ENCODE measurements at places on chromosomes 11 and 22.

- no peak for DNase-seq
These were observed 2.1 kb downstream of the CHRNA10 start for GRCh38 chr11:3669128-3669527.

DNA sequence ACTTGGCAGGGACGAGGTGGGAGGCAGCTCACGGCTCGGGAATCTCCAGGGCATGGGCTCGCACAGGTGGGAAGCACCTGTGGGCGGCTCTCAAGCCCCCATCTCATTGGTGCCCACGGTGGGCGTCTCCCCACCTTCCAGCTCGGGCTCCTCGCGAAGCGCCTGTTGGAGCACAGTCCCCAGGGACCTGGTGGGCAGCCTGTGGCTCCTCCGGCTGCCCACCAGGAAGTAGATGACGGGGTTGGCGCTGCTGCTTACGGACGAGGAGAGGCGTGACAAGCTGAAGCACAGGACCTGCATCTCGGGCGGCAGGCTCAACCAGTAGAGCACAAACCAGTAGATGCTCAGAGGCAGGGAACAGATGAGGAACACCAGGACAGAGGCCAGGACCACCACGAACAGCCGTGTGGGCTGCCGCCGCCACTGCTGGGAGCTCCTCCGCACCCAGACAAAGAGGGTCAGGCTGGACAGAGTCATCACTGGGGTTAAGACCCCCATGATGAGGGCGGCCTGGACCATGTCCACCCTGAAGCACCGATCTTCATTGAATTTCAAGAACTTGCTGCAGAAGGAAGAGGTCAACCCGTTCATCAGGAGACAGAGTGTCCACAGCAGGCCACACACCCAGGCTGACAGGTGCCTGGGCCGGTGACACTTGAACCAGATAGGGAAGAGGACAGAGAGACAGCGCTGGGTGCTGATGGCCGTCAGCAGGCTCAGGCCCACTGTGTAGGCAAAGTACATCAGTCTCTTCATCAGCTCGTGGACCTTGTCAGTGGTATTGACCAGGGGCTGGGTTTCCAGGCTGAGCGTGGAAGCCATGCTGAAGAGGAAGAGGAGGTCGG lies 633 bp downstream of the MRGPRD start:
- DNase-seq: no peak

DNA sequence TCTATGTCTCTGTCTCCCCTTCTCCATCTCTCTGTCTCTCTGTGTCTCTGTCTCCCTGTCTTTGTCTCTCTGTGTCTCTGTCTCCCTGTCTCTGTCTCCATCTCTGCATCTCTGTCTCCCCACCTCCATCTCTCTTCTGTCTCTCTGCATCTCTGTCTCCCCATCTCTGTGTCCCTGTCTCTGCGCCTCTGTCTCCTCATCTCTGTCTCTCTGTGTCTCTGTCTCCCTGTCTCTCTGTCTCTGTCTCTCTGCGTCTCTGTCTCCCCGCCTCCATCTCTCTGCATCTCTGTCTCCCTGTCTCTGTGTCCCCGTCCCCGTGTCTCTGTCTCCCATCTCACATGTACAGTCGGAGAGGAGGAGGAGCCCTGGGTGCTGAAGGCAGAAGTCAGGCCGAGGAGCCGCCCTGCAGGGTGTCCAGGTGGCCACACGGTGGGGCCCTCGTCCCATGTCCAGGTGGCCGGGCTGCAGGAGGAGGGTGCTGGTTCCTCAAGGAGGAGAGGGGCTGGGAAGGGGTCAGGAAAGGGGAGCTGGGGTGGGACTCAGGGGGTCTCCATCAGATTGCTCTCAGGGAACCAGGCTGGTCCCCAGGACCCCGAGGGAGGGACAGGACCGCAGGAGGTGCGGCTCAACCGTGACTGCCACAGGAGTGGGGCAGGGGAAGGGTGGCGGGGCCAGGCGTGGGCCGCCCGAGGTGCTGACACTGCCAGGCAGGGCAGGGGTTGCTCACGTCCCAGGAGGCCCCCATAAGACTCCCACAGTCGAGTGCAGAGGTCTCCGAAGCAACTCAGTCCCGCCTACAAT lies 25.6 kb upstream of the TH start:
- DNase-seq: peak; percentile 80

- no peak for DNase-seq
These were observed 6.5 kb downstream of the SF1 start for GRCh38 chr11:64771861-64772260.

GRCh38 chr22:24289741-24290163 lies 19.1 kb downstream of the SPECC1L start:
- no peak for DNase-seq

- DNase-seq: no peak
These were observed 110.9 kb upstream of the PITPNB start for GRCh38 chr22:28029956-28030355.

- no peak for DNase-seq
These were observed 24.1 kb upstream of the ASPHD2 start for GRCh38 chr22:26404851-26405421.

DNA sequence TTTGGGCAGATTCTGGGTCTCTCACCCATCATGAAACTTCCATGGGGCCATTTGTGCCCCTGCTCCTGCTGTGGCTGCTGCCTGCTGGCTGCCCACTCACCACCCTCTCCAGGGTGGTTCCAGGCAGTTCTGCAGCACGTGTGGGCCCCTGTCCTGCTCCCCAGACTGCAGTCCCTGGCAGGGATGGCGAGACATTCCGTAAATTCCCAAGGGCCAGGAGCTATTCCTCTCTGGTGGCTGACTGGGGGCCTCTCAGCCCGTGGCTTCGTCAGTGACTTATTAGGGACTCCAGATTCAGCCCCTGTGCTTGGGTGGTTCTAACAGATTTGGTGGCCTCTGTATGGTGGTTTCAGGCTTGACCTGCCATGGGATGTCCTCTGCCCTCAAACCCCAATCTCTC lies 3.9 kb upstream of the SLC22A8 start:
- DNase-seq: no peak

DNA sequence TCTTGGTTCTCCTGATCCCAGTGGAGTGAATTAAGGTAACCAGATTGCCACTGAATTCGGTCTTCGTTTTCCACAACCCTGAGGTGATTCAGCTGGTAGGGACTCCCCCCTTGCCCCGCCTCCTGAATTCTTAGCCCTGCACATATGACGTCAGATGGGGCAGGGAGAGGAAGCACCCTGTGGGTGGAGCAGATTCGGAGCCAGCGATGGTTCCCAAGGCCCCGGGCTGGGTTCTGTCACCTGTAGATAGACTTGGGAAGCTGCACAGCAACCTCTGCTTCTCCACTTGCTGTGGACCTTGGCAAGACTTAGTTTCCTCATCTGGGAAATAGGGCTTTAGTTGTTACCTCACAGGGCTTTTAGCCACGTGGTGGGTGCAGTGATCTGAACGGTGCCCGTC lies 67.8 kb downstream of the CTTN start:
- DNase-seq: peak; percentile 58

DNA sequence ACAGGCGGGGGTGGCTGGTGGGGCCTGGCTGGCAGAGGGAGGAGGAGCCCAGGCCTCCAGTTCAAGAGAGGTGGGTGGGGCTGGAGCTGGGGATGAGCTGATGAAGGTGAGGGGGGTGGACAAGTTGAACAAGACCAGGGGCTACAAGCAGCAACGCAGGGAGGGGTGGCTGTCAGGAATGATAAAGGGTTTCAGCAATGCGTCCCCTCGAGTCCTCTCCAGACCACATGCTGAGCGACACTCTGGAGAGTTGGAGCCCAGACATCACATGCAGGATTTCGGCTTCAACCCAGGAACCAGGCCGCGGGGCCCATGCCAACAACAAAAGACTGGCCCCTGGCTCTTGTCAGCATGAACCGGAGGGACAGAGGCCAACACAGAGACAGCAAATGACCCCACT lies 480.3 kb downstream of the BRD1 start:
- no peak for DNase-seq

DNA sequence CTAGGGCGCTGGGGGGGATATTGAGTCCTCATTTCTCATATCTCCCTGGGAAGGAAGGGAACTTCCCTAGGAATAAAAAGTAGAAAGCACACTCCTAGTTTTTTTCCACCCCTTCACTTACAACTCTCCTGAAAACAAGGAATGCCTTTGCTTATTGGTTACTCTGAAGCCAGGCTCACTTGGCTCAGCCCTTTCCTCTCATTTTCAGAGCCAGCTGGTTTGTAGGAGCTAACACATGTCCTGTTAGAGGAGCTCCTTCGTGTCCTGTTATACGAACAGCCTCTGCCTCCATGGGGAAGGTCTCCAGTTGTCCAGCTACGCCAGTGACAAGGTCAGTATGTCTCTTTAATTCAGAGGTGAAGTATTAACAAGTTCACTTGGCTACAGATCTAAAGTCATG lies 17.6 kb downstream of the ALKBH8 start:
- no peak for DNase-seq

- DNase-seq: no peak
These were observed 2.8 kb downstream of the ZBTB16 start for GRCh38 chr11:114062272-114062671.

- DNase-seq: no peak
These were observed 87.6 kb downstream of the ETS1 start for GRCh38 chr11:128499613-128500253.

DNA sequence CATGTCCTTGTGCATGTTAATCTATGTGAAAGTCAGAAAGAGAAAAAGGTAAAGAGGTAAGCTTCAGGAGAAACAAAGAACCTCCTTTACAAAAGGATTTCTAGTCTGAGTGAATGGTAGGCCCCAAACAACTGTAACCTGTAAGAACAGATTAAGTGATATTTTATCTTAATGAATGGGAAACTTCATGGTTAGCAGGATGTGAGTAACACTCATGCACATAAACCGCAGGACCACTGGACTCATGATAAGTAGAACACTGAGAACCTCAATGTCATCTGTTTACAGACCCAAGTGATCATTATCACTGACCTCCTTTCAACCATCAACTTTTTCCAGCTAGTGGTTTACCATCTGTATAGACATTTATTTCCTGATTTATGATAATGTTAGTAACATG lies 19.9 kb downstream of the OR8G5 start:
- no peak for DNase-seq

GRCh38 chr11:132771746-132772145 lies 760.6 kb downstream of the OPCML start:
- DNase-seq: no peak

GRCh38 chr11:2376751-2377451 lies at the start of gene CD81:
TSS of gene CD81 (plus strand) at chr11:2377310. CDS start at chr11:2377550, 240 bp downstream.
- DNase-seq: peak; percentile 61

DNA sequence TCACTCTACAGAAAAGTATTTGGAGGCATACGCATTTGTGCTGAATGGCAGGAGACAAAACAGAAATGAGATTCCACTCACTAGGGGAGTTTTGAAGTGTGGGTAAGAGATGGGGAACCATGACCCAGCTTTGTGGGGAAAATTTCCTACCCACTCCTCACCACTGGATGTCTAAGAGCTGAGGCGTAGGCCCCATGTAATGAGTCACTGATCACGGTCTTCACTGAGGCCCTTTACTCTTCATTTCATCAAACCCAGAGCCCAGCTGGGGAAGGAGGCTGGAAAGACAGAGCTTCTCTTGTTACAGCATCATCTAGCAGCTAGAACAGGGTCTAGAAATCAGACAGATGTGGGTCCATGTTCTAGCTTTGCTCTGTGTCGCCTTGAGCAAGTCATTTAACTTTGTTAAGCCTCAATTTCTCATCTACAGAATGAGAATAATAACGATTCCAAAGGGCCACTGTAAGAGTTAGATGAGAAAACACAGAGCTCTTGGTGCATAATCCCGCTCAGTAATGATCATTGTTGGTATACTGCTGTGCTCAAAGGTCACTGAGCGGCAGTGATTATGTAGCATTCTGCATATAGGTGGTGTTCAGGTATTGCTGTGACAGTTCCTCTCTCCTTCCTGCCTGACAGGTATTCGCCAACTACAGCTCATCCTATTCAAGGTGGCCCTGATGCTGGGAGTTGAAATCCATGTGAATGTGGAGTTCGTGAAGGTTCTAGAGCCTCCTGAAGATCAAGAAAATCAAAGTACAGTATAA lies 97.2 kb downstream of the MICAL2 start:
- no peak for DNase-seq

DNA sequence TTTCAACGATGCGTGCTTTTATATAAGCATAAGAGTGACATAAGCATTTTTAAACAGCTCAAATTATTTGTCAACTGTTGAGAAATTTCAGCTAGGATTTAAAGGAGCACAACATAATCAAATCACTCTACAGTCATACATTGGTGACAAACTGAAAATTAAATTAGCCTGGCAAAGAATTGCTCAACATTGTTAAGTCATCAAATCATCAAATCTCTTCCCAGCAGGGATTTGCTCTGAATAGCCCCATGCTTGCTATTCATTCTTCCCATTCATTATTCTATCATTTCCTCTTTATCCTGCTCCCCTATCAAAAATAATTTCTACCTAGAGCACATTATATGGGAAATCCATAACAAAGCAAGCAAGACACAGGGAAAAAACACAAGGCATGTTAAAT lies 198.7 kb upstream of the LUZP2 start:
- DNase-seq: no peak

DNA sequence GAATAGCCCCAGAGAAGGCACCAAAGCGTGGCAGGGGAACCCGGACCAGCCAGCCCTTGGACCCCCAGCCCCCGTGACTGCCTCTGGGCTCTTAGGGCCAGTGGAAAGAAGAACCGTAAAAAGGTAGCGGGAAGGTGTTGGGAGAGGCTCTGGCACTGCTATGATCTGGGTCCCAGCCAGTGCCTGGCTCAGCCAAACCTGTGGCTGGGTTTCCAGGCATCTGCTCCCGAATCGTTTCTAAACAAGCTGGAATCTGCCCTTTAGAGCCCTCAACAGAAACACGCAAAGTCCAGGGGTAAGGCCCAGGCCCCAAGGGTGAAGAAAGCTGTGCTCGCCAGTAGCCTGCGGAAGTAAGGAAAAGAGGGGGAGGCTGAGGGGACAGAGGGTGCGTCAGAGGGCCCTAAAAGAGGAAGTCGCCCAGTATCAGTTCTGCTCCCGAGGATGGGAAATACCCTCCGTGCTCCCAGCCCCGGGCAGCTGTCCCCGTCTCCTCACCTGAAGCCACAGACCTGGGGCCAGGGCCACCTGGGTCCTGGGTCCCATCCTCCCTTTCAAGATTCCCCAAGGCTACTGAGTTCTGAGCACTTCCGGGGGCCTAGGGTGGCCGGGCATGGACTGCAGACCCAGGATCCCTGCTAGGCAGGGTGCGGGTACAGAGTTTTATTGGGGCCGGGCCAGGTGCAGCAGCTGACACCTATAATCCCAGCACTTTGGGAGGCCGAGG lies 24.7 kb downstream of the IL10RA start:
- DNase-seq: no peak

GRCh38 chr11:10876158-10876557 lies 18.3 kb upstream of the ZBED5 start:
- no peak for DNase-seq

DNA sequence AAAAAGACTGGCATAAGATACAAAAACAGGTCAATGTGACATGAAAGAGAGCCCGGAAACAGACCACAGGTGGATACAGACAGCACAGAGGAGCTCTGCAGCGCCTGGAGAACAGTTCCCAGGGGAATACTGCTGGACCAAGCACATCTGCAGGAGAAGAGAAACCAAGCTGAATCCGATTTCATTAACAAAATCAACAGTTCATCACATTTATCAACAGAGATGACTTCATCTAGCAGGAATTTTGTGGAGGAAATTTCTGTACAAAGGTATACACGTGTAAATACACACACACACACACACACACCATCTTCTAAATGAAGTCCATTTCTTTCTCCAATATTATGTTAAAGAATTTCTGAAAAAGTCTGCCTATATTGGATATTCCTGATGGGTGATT lies 17.1 kb downstream of the YPEL1 start:
- no peak for DNase-seq

Data from RWPE1 (cell line).